ENCODE measurements at places on chromosomes 7 and 10.

- no peak for DNase-seq
These were observed 34.3 kb downstream of the NACAD start for GRCh38 chr7:45054442-45054841.

DNA sequence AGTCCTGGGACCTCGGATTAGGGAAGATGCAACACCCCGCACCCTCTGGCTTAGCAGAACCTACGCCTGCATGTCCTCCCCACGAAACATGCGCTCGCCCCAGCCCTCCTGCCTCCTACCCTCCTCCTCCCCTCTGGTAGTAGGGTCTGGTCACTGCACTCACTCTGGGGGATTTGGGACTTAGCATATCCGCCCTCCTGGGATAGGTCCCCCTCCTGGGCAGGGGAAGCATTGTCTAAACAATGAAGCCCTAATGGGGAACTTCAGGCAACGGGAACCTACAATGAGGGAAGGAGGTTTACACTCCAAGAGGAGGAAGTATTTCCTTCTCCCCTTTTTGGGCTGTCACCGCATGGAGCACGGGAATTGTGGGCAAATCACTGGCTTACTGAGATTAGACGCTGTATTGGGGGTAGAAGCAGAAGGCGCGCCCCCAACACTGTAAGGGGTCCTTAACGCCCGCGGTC lies 892 bp downstream of the CRHR2 start:
- DNase-seq = no peak

- DNase-seq = no peak
These were observed 73.1 kb upstream of the HECW1 start for GRCh38 chr7:43039346-43039745.

GRCh38 chr10:124997306-124997705 lies 55.4 kb downstream of the ZRANB1 start:
- DNase-seq = no peak

DNA sequence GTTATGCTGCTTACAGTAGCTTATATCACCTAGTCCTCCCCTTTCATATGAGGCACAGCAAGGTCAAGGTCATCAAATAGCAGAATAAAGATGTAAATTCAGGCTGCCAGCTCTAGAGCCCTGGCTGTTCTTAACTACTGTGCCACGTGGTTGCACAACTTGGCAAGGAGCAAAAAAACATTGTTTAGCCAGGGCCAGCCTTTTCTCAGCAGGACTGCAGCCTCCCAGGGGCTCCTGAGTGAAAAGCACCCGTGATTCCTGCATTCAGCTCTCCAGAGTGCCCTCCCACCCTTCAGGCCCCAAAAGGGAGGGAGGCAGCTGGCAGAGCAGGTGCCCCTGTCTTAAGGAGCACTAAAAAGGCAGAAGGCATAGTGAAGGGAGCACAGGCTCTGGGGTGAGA lies 31.8 kb upstream of the TM9SF3 start:
- no peak for DNase-seq

DNA sequence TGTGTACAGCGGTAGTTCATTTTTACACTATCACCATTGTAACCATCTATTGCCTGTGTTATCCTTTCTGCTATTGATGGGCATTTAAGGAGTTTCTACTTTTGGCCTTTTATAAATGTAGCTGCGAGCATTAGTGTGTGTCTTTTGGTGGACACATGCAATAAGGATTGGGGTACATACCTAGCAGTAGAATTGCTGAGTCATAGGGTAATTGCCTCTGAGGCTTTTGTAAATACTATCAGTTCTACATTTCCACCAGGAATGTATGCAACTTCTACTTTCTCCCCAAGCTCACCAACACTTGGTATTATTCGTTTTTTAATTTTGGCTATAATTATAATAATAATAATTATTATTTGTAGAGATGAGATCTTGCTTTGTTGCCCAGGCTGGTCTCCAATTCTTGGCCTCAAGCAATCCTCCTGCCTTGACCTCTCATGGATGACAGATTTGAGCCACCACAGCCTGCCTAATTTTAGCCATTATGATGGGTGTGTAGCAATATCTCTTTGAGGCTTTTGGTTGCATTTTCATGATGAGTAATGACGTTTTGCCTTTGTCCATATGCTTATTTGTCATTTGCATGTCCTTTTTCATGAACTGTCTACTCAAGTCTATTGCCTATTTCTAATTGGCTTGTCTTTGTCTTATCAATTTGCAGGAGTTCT lies 277.0 kb downstream of the ACTR3B start:
- DNase-seq = no peak

GRCh38 chr7:15313361-15313760 lies 248.5 kb downstream of the AGMO start:
- no peak for DNase-seq

GRCh38 chr10:63483983-63484382 lies 18.2 kb upstream of the JMJD1C start:
- DNase-seq = no peak

DNA sequence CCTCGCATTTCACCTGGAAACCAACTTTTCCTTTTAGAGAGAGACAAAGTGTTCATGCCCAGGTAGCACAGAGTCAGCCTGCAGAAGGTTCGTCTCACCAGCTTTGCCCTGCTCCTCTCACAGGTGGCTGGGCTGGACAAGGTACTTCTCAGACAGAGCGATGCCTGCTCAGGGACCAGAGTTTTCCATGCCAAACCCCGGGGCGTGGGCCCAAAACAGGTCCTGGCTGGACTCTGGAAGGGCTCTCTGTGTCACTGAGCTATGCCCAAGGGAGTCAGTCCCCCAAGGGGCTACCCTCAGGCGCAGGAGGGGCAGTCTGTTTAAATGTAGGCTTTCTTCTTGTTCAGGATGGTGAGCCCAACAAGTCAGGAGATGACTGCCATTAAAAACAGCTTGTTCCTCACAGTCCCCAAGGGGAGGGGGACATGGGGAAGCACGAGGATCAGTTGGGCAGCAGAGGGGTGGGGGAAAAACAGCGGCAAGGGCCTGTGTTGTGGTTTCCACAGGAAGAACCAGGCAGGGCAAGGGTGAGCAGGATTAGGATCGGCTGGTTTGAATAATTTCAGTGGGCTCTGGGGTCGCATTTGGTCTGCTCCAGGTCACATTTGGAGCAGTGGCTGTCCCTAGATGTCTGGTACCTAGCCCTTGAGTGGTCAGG lies 55.5 kb upstream of the FIGNL1 start:
- DNase-seq = no peak

DNA sequence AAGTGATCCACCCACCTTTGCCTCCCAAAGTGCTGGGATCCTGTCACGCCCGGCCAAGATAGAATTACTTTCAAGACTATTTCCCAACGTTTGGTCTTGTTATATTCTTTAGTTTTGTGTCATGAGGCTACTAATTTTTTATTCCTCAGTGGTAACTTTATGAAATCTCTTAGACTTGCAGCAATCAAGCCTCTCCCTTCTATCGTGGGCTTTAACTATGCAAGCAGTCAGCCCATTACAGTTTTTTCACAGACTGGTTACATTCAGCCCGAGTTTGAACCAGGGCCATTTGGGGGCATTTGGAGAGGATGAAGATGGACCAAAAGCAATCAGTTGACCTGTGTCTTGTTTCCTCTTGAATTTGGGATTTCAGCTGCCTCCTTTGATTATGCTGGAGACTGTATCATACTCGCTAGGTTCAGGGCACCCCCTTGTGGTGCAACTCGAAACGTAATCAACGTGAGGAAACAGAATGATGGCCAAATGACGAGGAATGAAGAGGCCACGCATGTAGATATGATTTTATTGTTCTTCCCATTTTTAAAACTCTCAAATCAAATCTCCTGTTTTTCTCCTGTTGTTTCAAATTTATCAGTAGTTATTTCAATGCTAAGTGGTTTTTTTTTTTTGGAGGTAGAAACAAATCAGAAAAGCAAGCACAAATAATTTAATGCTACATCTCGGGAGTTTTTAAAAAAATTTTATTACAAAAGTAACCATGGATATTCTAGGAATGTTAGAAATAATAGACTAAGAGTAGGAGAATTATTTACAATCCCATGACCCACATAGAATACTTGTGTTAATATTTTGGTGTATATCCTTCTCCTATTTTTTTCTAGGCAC lies 151.6 kb downstream of the KIAA1217 start:
- no peak for DNase-seq

- no peak for DNase-seq
These were observed 324.9 kb downstream of the PARD3 start for GRCh38 chr10:34489973-34490745.

GRCh38 chr10:119893074-119893473 lies 544 bp downstream of the SEC23IP start:
- DNase-seq = no peak

DNA sequence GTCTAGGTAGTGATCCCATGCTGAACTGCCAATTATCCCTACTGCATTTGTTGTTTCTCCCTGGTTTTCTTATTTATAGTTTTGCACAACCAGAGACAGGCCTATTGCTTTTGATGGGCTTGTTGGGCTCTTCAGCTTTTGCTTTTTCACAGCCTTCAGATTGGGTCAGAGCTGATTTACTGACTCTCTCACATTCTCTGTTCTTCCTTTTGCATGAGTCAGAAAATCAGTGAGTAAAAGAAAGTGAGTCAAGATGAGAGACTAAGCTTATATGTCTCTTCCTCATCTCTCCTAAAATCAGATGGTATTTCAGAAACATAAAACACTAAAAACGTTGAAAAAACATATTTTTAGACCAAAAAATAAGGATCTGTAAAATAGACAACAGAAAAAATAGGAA lies 1135.4 kb downstream of the XPNPEP1 start:
- DNase-seq = no peak

GRCh38 chr10:73922864-73923133 lies 11.9 kb downstream of the PLAU start:
- DNase-seq = no peak

GRCh38 chr10:3570131-3570729 lies 214.8 kb downstream of the KLF6 start:
- DNase-seq = no peak

DNA sequence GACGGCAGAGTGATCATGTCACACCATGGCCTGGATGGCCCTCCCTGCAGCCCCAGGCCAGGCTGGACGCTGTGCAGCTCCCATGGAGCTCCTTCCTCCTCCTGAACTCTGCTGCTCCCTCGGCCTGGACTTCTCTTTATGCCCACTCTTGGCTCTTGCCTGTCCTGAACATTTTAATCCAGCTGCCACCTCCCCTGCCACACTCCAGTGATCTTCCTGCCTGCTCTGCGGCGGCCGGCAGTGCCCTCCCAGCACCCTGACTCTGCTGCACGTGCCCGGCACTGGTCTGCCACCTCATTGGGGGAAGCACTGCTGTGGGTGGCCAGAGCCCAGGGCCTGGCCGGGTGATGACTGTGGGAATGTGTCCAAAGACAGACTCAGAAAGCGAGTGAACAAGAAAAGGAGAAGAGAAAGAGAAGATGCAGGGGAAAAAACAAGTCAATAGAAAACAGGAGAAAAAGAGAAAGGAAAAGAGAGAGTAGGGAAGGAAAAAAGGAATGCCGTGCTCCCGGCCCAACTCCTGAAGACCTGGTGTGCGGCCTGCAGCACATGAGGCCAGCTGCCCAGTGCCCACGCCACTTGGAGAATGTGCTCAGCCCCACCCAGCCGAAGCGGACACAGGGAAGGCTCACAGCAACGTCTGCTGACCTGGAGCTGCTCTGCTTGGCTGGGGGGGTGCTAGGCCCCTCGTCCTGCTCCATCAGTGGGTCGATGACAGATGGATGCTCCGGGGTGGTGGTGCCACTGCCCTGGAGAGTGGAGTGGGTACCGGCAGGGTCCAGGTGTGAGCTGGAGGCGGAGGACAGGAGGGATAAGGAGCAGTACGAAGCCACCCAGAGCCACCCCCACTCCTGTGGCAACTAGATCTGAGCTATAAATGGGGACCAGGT lies 115.9 kb downstream of the DLG5 start:
- no peak for DNase-seq

DNA sequence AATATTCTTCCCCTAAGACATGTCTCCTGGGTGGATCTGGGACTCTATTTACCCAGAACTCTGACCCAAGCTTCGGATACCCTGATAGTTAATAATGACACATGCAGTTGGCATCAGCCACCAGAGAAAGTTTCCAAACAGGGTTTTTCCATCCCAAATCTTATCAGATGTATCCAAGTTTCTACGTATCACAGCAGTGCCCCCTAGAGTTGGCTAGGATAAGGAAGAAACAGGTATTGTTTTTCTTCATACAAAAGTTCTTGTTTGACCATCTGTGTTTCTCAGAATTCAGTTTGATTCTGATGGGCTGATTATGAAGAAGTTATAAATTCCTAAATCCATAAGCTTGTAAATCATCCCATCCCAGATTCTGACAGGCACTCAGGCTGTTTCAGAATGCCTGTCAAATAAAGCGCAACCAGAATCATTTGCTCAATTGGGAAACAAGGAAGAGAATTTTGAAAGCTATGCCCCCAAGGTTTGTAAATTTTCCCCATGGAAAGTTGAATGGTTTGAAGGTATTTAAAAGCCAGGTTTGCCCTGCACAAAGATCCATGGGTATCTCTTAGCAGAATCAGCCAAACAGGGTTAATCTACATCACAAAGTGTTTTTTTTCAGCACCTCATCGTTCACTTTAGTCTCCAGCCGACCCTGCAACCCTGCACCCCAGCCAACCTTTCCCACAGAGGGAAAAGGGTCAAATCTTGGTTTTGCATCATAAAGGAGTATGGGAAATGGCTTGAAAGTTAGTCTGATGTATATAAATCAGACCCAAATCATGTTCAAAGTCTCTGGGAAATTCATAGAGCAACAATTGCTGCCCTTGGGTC lies 47.4 kb downstream of the NRAP start:
- DNase-seq = no peak

DNA sequence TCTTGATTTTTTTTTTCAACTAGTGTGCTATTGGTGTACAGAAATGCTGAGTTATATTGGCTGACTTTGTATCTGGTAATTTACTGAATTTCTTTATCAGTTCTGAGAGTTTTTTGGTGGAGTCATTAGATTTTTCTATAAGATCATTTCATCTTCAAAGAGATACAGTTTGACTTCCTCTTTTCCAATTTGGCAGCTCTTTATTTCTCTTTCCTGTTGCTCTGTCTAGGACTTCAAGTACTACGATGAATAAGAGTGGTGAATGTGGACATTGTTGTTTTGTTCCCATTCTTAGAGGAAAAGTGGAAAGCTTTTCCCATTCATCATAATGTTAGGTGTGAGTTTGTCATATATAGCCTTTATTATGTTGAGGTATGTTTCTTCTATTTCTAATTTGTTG lies 50.2 kb downstream of the LOXL4 start:
- DNase-seq = no peak

GRCh38 chr7:44385434-44386138 lies 60.2 kb upstream of the CAMK2B start:
- DNase-seq = no peak

DNA sequence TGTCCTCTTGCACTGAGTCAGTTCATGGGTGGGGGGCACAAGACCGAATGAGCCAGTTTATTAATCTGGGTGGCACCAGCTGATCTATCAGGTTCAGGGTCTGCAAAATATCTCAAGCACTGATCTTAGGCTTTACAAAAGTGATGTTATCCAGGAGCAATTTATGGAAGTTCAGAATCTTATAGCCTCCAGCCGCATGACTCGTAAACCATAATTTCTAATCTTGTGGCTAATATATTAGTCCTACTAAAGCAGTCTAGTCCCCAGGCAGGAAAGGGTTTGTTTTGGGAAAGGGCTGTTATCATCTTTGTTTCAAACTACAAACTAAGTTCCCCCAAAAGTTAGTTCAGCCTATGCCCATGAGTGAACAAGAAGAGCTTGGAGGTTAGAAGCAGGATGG lies 33.9 kb downstream of the AKR1C8 start:
- no peak for DNase-seq

All from stimulated activated CD8-positive, alpha-beta memory T cell treated with anti-CD3 and anti-CD28 coated beads, Interleukin-15, amount 100 ng/mL, for 24 hours (primary cell).